ENCODE measurements at places on chromosomes 7 and 10.

DNA sequence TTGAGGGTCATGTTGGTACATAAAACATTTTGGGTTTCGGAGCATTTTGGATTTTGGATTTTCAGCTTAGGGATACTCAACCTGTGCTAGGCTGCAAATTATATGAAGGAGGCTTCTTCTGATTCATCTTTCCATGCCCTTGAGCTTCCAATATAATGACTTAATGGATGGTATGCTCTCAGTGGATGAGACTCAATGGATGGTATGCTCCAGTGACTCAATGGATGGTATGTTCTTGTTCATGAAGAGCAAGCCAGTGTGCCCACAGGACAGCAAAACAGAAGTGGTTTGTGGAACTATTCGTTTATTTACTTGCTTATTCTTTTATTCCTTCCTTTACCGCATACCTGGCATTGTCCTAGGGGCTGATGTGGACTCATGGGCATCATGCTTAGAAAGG lies 969.6 kb downstream of the LRMDA start:
- DNase-seq, result no peak

DNA sequence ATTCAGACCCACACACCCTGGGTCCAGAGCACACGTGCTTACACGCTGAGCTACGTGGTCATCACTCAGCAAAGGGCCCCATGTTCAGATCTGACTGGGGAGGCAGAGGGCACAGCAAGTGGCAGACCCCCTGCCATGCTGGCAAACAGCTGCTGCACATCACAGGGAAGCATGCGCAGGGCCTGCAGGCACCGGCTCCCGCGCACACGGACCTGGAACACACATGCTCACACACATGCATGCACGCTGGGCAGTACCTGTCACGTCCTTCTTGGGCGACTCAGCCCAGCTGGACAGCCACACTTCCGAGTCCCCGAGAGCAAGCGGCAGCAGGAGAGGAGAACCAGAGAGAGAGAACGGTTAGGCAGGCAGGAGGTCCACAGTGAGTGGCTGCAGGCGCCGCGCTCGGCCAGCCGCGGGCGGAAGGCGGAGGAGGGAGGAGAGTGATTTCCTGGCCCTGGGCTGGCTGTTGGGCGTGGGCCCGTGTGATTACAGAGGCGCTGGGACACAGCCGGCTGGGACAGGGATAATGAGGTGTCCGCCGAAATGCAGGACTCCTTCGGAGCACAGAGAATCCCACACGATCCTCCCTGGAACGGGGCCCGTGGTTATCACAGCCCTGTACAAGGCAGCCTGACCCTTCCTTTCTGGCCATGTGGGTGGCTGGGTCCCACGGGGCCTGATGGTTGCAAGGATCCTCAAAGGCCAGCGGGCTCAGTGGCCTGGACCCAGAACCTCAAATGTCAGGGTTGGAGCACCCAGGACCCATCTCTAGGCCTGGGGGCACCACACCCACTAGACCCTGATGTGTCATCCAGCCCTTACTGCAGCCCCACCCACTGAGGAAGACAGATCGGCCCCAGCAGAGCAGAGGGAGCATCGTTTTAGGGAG lies 175.1 kb downstream of the NEURL1 start:
- DNase-seq, result no peak

- DNase-seq, result no peak
These were observed 26.4 kb upstream of the GNA12 start for GRCh38 chr7:2870471-2870931.

DNA sequence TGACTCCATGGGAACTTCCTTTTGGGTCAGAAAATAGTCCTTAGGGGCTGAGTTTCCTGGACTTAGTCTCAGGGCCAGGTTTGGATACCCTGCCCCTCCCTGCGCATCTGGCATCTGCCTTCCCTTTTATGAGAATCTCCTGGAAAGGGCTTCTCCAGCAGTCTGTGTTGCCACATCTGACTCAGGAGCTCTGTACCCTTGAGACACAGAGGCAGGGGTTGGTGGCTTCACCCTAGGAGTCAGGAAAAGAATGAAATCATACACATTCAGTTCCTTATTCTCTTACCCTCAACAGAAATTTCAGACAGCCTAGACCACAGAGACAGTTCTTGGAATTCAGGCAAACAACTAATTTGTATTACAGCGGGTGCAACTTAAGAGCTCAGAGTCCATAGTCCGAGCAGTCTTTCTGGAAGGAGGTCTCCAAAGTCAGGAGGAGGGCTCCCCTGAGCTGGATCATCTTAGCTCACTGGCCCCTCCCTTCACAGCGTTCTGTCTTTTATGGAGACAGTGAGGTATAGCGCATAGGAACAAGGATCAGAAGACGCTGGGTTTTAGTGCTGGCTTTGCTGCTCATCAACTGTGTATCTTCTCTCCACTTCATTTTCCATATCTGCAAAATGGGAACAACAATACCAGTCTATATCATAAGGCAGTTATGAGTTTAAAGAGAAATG lies 3.0 kb upstream of the PLAU start:
- DNase-seq, result no peak

Measured in T-helper 2 cell (primary cell).